ENCODE measurements at places on chromosomes 2 and 18. TPM values are rescaled to one million over a fixed set of nuclear protein-coding genes. Genes with fewer than 3 reads are reported as not detected.

GRCh38 chr2:16617282-16618266 is 48.1 kb downstream of the CYRIA start:
- peak; percentile 60 for DNase-seq

DNA sequence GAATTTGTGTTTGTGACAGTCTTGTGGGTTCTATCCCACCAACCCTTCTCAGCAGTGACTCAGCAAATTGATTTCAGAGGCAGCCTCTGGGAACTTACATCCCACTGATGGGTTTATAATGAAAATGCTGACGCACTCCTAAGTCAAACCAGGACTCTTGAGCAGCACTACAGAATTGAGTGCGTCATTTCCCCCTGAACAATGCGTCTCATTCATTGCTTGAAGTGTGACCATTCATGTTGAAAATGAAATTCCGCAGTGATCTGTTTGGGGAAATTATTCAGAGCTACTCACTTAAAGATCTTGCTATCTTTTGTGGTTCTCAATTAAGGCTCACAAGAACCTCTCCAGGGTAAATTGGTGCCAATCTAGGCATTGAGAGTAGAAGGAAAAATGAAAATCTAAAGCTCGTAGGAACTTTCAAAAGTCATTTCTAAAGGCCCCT is 417.7 kb upstream of the SLC14A2 start:
- DNase-seq: peak; percentile 24

GRCh38 chr18:11040823-11041656 is 108.3 kb downstream of the PIEZO2 start:
- DNase-seq: peak; percentile 72

- DNase-seq: peak; percentile 90
Observed at GRCh38 chr2:20093263-20094141, 42.1 kb upstream of the LAPTM4A start.

GRCh38 chr2:19807346-19807745 is 94.4 kb downstream of the TTC32 start:
- no peak for DNase-seq

DNA sequence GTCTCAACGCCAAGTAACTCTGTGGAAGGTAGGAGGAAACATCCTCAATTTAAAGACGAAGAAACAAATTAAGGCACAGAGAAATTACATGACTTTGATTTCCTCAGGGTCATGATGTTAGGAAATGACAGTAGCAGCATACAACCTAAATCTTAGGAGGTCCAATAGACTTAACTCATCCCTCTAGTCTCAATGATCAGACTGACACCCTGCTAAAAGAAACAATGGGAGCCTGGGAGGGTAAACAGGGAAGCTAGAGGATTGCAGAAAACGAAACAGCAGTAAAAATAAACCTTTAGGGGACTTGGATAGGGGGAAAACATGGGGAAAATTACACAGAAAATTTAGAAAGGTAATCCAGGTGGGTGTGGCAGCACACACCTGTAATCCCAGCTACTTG is 56.0 kb downstream of the ROCK2 start:
- DNase-seq: no peak

DNA sequence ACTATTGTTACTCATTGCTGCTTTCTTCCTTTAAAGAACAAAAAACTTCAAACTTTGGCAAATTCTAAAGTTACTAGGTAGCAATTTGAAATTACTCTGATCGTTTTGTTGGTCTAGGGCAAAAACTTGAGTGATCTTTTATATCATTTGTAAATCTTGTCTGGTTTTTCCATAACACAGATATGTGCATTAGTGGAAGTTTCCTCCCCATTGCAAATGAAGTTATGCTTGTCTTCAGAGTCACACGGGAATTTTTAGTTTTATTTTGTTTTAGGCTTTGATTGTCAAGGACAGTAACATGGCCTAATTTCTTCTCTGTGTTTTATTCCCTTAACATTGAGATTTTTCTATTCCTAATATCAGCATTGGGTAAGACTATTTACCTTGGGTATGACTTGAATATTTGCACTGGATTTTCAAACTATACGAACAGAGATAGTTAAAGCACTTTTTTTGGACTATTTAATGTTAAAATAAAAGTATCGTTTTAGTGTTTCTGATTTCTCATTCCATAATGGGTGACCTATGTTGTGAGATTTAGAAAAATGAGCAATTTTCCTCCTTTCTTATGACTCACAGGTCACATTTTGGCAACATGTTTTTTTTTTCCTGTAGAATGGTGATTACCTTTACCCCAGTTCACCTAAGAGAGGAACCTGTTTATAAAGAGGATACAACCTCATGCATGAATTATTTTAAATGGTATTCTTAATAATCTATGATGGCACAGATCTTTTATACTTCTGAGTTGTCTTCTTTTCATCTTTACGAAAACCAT is 65.0 kb downstream of the BABAM2 start:
- DNase-seq: peak; percentile 43

DNA sequence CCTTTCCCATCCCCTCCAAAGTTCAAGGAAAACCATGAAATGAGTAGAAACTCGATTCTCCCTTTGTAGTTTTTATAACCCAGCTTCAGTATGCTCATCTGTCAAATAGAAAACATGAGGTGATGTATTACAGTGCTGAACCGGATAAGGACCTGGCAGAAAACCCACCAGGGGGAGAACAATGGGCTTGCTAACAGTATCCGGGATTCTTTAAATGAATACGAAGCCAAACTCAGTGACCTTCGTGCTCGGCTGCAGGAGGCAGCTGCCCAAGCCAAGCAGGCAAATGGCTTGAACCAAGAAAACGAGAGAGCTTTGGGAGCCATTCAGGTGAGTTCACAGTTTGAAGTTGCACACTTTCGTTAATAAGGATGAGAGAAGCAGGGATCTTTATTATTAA is 113.6 kb upstream of the TTC39C start:
- DNase-seq: no peak

DNA sequence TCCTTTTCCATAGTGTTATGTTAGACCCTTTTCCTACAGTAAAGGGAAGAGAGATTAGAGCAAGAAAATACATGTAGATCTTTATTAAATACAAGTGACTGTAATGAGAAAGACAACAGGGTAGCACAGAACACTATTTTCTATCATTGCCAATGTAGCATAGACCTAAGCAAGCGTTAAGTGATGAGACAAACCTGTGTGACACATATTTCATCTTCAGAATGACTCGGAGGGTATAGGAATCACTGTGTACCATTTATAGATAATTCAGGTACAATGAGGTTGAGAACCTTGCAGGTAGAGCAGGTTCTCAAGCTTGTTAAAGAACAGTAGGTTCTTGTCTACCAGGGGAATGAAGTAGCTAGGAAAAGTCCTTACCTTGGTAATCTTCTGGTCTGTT is 15.9 kb downstream of the PDIA6 start:
- no peak for DNase-seq

DNA sequence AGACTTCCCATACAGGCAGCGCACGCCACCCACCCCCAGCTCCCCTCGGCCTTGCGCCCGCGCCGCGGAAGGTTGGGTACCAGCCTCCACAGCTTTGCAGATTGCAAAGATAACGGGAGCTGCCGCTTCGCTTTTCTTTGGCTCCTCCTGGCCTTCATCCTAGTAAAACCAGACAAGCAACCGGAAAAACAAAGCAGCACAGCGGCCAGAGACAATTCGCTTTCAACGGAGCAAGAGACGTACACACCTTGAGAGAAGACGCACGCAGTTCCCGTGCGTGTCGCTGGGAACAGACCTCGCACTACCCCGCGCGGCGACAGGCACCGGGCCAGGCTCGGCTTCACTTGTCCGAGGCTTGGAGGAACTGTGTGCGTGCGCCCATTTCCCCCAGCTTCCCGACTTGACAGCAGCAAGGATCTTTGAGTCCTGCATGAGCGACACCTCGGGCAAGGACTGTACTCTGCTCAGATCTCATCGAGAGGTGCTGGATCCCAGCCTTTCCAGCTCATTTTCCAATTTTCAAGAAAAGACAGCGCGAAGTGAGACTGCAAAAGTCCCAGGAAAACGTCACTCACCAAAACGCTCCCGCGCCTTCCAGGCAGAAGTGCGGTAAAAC is 964 bp downstream of the ZBTB7C start:
- no peak for DNase-seq

The SERTAD2 gene
- total RNA-seq: 21.0 TPM

The EVX2 gene
- total RNA-seq: not detected

The CHCHD5 gene
- total RNA-seq: 7.1 TPM

The MC5R gene
- not detected for total RNA-seq

The KLHL41 gene
- 0.11 TPM for total RNA-seq

The SLC20A1 gene
- 153 TPM for total RNA-seq

The FBXO36 gene
- 2.3 TPM for total RNA-seq

Measured in GM23248 (cell line).